Astrocyte of the spinal cord (primary cell): ENCODE measurements at places on chromosomes 4 and X.

DNA sequence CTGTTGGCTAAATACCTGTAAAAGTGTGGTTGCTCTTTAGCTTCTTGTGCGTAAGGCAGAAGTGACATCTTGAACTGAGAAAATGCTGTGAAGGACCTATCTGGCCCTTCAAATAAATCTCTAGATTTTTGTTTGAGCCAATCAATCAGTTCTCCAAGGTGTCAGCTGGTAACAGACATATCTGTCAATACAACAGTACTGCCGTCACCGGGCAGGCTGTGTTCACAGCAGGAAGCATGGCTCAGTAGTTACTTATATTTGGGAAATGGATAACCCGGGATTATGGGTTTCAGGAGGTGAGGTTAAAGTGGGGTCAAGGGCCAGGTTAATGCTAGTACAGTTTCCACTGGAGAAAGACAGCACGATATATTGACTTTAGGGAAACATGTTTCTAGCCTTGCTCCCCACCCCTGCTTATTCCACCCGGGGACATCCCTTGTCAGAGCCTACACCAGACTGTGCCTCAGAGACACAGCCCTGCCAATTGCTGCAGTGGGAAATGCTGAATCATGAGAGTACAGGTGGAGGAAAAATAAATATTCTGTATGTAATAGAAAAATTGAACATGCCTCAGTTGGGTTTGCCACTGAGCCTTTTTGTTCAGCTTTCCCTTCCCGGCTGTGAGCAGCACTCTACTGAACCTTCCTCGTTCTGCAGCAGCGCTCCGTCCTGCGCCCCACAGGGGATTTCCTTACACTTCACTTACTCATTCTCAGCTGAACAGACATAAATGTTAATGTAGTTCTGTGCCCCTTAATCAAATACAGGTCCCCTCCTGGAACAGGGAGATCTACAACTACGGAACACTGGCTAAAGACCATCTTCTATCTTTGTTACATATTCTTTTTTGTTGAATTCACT is 121.1 kb downstream of the MGST2 start:
- DNase-seq, result peak; percentile 20

DNA sequence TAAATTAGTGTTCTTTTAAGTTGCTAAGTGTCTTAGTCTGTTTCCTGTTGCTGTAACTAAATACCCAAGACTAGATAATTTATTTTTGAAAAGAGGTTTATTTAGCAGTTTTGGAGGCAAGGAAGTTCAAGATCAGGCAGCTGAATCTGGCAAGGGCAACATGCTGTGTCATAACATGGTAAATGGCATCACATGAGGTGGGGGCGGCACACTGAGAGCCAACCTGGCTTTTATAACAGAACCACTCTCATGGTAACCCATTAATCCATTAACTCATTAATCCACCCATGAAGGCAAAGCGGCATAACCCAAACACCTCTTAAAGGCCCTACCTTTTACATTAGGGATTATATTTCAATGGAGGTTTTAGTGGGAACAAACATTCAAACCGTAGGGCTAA is 182.2 kb upstream of the GATB start:
- no peak for DNase-seq

DNA sequence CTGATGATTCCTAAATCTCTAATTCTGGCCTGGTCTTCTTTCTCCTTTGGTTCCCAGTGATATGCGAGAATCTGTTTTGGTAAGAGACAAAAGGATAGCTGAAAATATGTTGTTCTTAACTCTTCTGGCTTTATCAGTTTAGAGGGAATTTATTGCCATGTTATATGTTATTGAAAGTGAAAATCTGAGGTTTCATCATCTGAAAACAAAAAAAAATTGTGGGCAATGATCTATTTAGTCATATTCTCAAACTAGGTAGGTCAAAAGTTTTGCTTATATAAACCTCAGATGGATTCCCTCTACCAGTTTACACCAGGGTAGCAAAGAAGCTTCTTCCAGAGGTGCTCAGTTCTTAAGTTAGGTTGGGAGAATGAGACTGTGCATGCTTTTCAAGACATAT is 103.6 kb downstream of the ITM2A start:
- no peak for DNase-seq

GRCh38 chr4:161291222-161291621 is 872.6 kb downstream of the FSTL5 start:
- no peak for DNase-seq

DNA sequence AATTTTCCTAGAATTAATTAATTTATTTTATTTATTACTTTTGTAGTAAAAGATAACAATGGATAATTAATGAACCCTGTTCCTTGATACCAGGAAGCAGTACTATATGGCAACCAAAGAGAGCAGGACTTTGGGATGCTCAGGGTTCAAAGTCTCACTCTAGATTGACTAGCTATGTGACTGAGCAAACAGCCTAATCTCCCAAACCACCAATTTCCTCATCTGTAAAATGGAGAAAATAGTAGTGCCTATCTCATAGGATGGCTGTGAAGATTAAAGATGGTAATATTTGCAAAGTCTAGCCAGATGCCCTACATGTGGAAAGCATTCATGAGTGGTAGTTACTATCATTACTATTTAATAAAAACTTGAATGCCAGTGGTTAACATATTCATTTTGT is 97.6 kb downstream of the PRDM5 start:
- DNase-seq, result no peak

DNA sequence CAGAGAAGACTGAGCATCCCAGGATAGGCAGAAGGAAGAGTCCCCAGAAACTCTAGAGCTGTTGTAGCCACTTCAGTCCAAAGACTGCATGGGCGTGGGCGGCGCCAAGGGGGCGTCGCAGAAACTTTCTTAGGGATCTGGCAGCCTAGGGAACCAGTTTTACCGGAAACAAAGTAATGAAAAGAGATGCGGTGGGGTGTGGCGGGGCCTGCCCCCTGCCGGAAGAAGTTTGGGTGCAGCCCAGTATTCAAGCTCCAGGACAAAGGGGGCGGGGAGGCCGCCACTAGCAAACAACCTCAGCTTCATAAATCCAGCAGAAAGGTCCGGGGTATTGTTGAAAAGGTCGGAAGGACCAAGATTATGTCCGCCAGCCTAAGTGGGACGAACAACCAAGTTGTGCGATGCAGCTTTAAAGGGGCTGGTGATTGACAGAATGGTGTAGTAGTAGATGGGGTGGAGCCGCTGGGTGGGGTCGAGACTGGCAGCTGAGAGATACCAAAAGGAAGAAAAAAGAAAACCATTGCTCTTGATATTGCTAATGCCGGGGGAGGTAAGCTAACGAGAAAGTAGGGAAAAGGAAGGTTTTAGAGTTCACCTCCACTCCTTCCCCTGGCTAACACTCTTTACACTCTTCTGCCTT is 190.5 kb downstream of the RRAGB start:
- DNase-seq, result peak; percentile 37

- peak; percentile 80 for DNase-seq
Measured at GRCh38 chrX:12984603-12985319, 9.9 kb downstream of the TMSB4X start.

- DNase-seq, result no peak
Measured at GRCh38 chr4:1760521-1761071, 32.5 kb upstream of the FGFR3 start.

- no peak for DNase-seq
Measured at GRCh38 chr4:88725986-88726385, 28.4 kb upstream of the NAP1L5 start.

- peak; percentile 18 for DNase-seq
Measured at GRCh38 chr4:140426610-140427105, 790 bp downstream of the CLGN start.

DNA sequence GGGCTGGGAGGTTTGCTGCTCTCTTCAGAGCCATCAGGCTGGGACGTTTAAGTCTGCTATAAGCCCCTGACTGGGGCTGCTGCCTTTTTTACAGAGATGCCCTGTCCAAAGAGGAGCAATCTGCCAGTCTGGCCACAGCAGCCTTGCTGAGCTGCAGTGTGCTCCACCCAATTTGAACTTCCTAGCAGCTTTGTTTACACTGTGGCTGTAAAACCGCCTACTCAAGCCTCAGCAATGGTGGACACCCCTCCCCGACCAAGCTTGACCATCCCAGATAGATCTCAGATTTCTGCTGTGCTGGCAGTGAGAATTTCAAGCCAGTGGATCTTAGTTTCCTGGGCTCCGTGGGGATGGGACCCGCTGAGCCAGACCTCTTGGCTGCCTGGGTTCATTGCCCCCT is 40.7 kb downstream of the SPATA18 start:
- DNase-seq, result peak; percentile 29

- peak; percentile 16 for DNase-seq
Measured at GRCh38 chr4:145868637-145869409, 69.8 kb downstream of the ZNF827 start.

DNA sequence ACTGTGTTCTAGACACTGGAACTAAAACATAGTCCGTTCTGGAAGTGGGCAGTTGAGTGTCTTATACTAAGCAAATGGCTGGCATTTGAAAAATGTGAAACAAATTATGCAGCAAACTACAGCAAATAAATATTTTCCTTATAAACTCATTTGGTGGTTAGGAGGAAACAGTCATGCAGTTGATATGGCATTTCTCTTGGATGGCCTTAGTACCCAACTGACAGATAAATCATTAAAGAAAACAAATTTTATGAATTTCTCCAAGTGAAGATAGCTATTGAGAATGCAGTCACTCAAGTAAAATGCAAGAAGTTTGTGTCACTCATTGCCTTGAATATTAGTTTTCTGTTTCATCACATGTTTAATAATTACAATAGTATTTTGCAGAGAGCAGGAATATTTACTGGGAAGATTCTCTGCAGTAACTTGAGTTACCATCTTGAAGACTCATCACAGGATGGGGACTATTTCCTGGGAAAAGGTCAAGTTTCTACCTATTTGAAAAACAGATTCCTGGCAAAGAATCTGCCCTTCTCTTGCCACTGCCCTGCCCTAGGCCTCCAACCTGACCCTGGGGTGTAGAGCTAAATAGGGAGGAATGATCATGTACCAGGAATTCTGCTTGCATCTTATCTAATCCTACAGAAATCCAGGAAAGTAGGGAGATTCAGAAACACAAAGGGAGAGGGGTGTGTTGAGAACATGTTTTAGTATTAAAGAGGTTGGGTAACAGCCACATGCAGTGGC is 105.9 kb downstream of the SH3RF1 start:
- DNase-seq, result peak; percentile 30

GRCh38 chr4:45425135-45425534 is 698.7 kb downstream of the GABRG1 start:
- DNase-seq, result no peak

GRCh38 chrX:119273420-119274192 is 37.5 kb downstream of the PGRMC1 start:
- peak; percentile 40 for DNase-seq

- no peak for DNase-seq
Measured at GRCh38 chr4:80092847-80093246, 19.8 kb upstream of the ANTXR2 start.

GRCh38 chrX:72243472-72243871 is 4.6 kb upstream of the ERCC6L start:
- DNase-seq, result peak; percentile 55

DNA sequence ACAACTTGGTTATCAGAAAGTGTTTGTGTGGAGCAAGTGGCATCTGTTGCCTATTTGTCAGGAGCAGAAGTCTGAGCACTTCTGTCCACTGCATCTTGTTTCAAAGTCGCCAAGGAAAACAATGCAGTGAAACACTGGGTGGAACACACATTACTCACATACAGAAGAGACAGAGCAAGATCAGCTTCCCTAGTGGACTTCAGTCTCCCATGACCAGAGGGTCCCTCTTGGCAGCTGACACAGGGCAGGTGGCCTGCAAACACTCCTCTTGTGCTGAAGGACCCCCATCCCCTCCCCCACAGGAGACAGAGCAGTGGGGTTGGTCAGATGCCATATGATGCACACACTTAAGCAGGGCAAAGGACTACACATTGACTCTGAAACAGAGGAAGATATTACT is 3.6 kb upstream of the BBS12 start:
- no peak for DNase-seq

- no peak for DNase-seq
Measured at GRCh38 chr4:2006956-2007653, 1.7 kb downstream of the NELFA start.

GRCh38 chr4:16772366-16772850 is 126.0 kb downstream of the LDB2 start:
- peak; percentile 59 for DNase-seq

DNA sequence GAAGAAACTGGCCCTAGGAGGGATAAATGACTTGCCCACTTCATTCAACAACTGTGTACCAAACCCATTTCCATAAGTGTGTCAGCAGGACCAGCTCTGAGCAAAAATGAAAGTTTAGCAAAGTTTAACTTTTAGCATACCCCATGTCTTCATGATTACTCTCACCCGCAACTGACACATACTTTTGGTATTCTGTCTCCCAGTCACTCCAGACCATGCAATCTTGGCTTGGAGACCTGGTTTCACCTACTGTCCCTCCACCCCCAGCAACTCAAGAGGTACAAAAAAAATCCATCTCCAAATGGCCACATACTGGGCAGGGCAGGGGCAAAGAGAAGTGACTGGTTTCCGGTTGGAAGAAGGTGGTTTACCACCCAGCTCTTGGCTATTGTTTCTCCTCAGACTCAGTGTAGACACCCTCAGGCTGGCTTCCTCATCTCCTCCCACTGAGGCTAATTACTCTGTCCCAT is 79.8 kb downstream of the RLIM start:
- DNase-seq, result peak; percentile 35

GRCh38 chrX:149704664-149705063 is 7.2 kb upstream of the MAGEA11 start:
- no peak for DNase-seq

- peak; percentile 39 for DNase-seq
Measured at GRCh38 chrX:49172280-49172780, 632 bp downstream of the PLP2 start.

- no peak for DNase-seq
Measured at GRCh38 chr4:75158451-75158850, 225.5 kb downstream of the PARM1 start.

GRCh38 chr4:85372966-85373365 is 102.0 kb upstream of the ARHGAP24 start:
- no peak for DNase-seq

DNA sequence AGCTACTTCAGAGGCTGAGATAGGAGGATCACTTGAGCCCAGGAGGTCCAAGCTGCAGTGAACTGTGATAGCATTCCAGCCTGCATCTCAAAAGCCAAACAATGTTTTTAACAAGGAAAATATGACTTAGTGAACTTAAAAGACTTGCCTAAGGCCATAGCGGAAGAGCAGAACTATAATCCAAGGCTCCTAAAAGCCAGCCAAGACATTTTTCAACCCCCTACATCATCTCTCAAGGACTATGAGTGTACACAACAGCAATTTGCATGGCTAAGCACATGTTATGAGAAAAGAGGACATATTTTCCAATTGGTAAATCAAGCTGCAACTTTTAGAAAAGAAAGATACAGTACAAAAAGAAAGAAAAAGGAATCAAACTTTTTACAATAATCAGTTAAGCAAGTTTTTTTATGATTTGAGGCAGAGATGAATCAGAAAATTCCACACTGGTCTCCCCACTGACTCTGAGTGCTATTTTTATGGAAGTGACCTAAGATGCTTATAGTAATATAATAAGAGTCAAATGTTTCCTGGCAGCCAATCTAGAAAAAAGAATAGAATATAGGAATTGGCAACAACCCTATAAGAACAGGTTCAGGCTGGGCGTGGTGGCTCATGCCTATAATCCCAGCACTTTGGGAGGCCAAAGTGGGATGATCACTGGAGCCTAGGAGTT is 9.8 kb upstream of the ACOT9 start:
- DNase-seq, result peak; percentile 46

- DNase-seq, result no peak
Measured at GRCh38 chrX:103183912-103184311, 31.0 kb upstream of the BEX4 start.
